ENCODE measurements at places on chromosomes 7 and 10.

GRCh38 chr7:16581286-16581685 is 54.7 kb downstream of the LRRC72 start:
- no peak for DNase-seq

GRCh38 chr10:32148864-32149251 is 92.6 kb upstream of the KIF5B start:
- DNase-seq: no peak

DNA sequence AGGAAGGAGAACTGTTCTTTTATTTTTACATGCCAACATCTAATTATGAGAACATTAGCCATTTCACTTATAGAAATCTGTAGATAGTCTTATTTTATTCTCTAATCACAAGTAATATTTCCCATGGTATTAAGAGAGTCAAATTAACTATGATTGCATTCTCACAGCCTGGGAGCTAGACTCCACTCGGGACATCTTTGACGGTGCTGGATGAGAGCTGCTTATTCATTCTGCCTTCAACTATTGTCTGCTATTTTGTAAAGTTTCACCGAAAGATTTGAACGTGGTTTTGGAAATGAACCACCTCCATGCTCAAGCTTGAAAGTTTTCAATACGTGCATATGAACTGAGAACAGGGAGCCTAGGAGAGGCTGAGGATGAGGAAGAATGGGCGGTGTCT is 264.3 kb upstream of the KLF6 start:
- no peak for DNase-seq

GRCh38 chr10:7558036-7558435 is 108.7 kb downstream of the ITIH5 start:
- DNase-seq: no peak

- DNase-seq: no peak
Measured at GRCh38 chr7:146683439-146683838, 566.8 kb downstream of the CNTNAP2 start.

- peak; percentile 86 for DNase-seq
Measured at GRCh38 chr7:56079450-56080185, 13.1 kb downstream of the PHKG1 start.

- DNase-seq: no peak
Measured at GRCh38 chr7:1152492-1152891, 7.5 kb downstream of the ZFAND2A start.

DNA sequence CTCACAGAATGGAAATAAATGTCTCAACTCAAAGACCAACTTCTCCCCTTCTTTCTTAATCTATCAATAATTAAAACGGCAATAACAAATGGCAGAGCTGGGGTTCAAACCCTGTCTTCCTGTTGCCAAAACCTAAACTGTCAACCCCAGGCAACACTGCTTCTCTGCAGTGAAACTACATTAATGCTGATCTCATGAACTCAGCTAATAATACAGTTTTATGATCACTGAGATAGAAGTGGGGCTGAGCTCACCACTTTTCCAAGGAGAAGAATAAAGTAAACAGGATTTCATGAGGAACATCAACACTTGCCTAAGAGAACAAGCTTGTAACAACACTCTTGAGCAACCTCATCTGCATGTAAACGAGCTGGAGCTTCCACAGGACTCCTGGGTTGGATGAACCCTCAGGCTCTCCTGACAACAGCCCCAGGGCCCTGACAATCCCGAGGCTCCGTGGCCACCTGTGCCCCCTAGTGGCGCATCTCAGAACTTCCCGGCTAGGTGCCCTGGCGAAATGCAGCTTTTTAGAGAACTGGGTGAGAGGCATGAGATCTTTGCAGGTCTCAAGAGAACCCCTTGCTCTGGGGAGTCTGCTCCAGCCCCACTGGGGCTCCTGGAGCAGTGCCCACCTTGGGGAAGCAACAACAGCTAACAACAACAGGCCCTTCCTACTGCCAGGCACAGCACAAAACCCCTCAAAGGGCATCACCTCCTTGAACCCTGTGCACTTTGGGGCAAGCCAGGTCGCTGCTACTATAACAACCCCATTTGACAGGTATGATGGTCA is 169.3 kb downstream of the SH3PXD2A start:
- DNase-seq: peak; percentile 43

DNA sequence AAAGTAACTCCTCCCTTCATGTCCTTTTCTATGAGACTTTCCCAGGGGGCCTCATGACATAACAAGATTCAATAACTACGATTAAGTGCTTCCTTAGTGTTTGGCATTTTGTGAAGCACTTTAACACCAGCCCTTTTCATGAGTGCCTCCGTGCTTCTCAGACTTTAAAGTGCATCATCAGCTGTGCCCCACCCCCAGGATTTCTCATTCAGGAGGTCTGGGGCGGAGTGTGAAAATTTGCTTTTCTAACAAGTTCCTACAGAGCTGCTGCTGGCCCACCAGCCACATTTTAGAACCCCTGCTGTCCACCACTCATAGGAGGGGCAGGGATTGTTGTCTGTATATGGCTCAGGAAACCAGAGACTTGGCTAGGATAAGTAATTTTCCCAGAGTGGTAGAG is 445.3 kb downstream of the LRMDA start:
- no peak for DNase-seq

DNA sequence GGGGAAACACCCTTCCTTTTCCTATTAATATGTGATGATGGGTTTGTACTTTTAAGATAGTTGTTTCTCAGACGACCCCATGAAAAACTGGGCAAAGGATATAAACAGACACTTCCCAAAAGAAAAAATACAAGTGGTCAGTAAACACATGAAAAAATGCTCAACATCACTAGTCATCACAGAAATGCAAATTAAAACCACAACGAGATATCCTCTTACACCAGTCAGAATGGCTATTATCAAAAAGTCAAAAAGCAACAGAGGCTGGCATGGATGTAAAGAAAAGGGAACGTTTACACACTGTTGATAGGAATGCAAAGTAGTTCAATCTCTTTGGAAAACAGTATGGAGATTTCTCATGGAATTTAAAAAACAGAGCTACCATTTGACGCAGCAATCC is 111.4 kb upstream of the ZEB1 start:
- no peak for DNase-seq

- no peak for DNase-seq
Measured at GRCh38 chr10:74753442-74754211, 72.8 kb upstream of the KAT6B start.

Measured in breast epithelium (tissue), 4 donors.